Retinal pigment epithelial cell (primary cell): ENCODE measurements at places on chromosomes 13 and 19.

DNA sequence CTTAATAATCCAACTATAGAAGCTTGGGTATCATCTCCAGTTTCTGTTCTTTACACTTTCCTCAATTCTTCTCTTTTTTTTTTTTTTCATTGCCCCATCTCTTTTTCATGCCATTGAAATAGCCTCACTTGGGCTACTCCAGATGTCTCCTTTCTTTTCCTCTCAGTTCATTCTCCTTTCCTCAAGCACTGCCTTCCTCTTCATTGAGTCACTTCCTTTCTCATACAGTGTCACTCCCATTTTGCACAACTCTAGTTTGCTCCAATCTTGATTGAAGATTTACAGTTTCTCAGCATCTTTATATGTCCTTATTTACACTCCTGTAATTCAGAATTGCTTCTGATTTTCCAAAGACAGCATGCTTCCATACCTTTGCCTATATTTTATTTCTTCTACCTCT lies 61.3 kb downstream of the IPO5 start:
- DNase-seq, result no peak

GRCh38 chr19:5089283-5089682 lies 120.4 kb downstream of the KDM4B start:
- DNase-seq, result no peak

- DNase-seq, result no peak
Observed at GRCh38 chr13:45792827-45793303, 58.7 kb downstream of the SIAH3 start.

- no peak for DNase-seq
Observed at GRCh38 chr13:28271056-28271840, 132.9 kb downstream of the PAN3 start.

DNA sequence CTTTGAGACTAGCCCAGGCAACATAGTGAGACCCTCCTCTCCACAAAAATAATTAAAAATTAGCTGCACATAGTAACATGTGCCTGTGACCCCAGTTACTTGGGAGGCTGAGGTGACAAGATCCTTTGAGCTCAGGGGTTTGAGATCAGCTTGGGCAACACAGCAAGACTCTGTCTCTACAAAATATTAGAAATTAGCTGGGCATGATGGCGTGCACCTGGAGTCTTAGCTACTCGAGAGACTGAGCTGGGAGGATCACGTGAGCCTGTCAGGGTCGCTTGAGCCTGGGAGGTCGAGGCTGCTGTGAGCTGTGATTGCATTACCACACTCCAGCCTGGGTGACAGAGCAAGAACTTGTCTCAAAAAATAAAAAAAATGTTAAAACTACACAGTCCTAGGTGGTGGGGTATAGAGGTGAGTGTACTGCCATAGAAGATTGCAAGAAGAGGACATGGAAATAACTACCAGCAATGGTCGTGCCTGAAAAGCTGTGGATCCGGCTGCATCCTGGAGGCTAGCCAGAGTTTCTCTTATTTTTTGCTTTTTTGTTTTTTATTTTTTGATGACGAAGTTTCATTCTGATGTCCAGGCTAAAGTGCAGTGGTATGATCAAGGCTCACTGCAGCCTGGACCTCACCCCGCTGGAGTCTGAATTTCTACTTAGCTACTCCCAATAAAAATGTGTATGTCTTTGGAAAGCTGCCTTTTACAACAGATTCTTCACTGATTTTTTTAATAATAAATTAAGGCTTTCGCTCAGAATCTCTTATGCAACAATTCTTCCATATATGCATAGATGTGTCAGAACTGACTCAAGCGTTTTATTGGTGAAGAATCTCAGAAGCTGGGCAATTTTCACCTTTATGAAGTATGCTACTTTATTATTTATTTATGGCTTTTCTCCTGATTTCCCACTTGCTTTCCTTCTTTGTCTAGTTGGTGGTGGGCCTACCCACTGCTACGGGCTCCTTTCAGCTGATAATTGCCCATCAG lies 393.8 kb downstream of the TSHZ3 start:
- no peak for DNase-seq

GRCh38 chr19:35278578-35279284 lies 3.6 kb upstream of the HAMP start:
- DNase-seq, result no peak

DNA sequence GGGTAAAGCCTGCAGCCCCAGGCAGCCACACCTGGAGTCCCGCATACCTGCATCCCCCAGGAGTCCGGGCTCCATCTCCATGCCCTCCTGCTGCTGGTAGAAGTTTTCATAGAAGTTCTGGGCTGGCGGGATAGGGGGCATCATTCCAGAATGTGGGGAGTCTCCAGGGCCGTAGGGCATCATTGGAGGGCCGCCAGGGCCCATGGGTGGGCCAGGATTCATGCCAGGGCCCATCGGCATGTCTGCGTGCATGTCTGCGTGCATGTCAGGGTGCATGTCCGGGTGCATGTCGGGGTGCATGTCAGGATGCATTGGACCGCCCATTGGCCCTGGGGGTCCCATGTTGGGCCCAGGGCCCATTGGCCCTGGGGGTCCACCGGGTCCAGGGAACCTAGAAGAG lies 23.3 kb upstream of the TMEM160 start:
- no peak for DNase-seq

DNA sequence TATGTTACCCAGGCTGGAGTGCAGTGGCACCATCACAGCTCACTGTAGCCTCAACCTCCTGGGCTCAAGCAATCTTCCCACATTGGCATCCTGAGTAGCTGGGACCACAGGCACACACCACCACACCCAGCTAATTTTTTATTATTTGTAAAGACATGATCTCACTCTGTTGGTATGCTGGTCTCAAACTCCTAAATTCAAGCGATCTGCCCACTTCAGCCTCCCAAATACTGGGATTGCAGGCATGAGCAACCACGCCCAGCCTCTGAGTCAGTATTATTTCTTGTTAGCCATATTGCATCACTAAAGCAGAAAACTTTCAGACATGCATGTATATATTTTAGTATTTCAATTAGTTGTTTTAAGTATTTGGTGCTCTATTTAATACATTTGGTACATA lies 376.4 kb downstream of the GPC6 start:
- DNase-seq, result peak; percentile 17

DNA sequence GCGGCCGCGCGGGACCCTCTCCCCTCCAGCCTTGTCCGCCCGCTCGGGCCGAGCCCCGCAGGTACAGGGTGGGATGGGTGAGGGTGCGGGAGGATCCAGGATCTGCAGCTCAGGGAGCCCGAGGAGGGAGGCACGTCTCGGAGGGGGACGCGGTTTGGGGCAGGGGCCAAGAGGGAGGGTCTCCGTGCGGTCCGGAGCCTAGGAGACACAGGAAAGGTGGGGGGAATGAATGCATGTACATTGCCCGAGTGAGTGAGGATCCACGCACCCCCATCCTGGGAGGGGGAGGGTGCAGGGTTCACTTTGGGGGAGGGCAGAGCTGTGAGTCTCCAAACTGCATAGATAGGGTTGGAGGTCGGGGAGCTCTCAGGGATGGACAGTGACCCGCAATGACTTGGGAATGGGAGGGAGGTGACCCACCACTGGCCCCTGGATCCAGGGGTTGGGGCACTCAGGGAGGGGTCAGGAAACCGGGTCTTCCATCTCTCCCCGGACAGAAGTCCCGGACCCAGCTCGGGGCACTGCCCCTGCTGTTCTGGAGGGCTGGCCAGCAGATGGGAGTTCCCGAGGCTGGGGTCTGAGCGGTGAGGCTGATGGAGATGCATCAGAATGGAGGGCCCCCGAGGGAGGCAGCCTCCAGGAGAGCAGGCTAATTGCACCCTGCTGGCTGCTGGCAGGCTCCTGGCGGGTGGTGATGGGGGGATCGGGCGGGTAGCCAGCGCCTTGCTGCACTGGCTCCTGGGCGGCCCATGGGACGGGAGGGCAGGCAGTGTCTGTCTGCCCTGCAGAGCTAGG lies 547 bp downstream of the KCNN1 start:
- DNase-seq, result no peak

DNA sequence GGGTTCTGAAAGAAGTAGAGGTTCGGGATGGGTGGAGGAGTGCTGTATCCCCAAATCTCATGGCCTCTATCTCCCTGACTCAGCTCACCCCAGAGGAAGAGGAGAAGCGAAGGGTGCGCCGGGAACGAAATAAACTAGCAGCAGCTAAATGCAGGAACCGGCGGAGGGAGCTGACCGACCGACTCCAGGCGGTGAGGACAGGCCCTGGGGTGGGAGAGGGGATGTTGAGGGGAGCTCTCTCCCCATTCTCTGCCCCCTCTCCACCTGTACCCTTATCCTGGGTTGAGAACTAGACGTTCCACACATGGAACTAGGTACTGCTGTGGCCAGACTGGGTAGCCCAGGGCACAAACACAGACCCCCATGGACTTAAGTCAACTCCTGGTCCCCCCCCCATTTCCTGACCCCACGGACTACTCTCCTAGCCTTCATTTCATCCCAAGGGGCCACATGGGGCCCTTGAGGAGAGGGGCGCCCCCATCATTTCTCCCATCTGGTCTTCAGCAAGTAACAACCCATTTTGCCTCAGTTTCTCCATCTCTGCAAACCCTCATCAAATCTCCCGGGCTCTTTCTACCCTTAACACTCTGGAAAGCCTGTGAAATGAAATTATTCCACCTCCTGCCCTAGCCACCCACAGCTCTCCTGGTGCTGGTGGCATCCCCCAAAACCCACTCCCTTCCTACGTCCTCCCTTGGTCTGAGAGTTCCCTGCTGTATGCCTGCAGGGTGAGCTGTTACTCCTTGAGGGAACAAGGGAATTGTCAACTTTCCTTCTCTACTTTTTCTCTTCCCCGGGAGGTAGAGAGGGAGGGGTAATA lies 3.5 kb downstream of the FOSB start:
- no peak for DNase-seq

GRCh38 chr13:96089749-96090239 lies at the start of gene HS6ST3:
TSS of gene HS6ST3 (plus strand) at chr13:96090107.
- no peak for DNase-seq

DNA sequence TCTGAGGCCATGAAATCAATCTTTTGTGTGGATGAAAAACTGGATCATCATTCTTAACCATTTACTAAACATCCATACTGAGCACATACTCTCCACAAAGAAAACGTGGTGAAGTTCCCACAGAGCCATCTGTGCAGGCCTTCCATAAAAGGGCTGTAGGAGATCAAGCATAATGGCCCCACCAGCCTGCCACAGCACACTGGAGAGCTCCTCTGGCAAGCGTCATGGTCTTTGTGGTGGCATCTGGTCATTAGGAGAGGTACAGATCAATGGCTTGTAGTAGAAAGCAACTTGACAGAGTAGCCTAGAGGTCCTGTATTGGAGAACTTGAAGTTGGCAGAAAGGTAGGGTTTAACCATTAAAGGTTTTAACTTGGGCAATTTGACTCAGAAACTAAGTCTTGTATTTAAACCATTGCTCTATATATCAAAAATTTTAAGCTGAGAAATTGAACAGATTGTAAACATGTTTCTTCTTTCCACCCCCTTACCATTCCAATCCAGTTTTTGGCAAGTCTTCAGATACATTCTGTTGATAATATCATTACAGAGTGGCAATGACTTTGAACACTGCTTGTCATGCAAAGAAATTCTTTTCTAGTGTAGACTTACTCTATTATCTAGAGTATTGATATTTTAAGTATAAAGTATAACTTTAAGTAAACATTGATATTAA lies 128.3 kb downstream of the LMO7 start:
- no peak for DNase-seq

- DNase-seq, result no peak
Observed at GRCh38 chr19:20273376-20273775, 106.4 kb downstream of the ZNF486 start.

DNA sequence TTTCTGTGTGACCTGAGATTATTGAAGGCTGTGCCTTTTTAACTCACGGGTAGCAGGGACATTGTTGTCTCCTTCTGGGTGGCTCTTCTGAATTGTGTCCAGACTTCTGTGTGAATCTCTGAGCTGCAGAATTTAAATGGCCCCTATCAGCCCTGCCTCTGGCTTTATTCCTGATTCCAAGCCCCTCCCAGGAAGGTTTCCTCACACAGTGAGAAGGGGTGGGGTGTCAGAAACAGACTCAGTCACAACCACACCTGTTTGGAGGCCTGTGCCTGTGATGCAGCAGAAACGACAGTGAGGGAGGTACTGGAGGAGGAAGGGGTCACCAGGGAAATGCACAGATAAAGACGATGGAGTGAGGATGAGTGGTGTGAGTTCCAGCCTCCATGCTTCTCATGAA lies at the start of gene CLC:
CLC (minus strand) TSS at position 139 of the 400 bp plus-strand sequence; CDS start at position 62, 77 bp downstream.
- DNase-seq, result no peak

GRCh38 chr19:40702337-40703012 lies 12.0 kb upstream of the NUMBL start:
- no peak for DNase-seq

GRCh38 chr13:68696907-68697306 lies 1410.7 kb upstream of the ATXN8OS start:
- no peak for DNase-seq

DNA sequence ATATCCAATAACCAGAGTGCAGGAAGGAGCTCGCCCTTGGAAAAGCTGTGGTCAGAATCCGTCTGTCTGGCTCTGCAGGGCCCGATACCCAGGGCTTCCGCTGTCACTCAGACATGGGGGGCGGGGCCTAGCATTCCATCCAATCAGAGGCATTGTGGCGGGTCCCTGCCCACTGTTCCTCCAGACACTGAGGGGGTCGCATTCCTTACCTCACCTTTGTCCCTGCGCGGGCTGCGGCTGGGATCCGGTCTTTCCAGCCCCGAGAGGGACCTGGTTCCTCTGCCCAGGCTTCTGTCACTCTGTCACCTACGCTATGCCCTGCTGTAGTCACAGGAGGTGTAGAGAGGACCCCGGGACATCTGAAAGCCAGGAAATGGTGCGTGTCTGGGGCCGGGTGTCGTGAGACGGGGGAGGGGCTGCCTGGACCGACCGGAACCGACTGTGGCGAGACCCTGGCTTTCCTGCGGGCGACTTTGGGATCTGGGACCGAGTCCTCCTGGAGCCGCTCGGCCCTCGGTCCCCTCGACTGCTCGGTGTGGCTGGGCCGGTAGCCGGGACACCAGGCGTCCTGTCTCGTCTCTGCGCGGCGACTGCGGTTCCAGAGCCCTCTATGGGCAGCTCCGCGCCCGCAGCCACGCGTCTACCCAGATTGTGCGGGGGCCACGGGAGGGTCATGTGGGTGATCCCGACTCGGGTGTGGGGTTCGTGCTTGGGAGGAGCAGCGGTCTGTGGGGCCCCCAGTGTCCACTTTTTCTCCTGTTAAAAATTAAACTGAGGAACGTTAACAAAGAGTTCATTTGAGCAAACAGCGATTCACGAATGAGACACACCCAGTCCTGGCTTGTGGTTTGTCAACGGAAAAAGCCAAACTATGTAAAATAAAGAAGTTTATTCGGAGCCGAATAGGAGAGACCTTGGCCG lies at the start of gene ZNF69:
ZNF69 (plus strand) TSS at position 172 of the 921 bp plus-strand sequence; CDS start at position 314, 142 bp downstream.
- peak; percentile 28 for DNase-seq

- no peak for DNase-seq
Observed at GRCh38 chr19:45870798-45871197, 6.7 kb downstream of the FOXA3 start.
